T47D (cell line): ENCODE measurements at places on chromosomes 5 and 9.
A peak's percentile ranks its signal among the peaks of the same experiment; 100 is the strongest.

- DNase-seq: no peak
These were observed 5.0 kb downstream of the P4HA2 start for GRCh38 chr5:132222649-132223038.

DNA sequence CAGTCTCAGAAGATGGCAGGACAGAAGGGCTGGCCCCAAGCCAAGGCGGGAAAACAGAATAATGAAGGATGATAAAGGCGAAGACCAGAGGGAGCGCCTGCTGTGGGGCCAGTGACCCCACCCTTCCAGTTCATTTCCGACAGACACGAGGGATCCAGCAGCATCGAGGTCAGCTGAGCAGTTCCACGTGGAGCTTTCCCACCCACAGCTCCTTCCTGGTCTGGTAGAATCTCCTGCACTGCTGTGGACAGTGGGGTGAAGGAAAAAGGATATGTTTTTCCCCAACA is 265.9 kb upstream of the VLDLR start:
- DNase-seq: no peak

DNA sequence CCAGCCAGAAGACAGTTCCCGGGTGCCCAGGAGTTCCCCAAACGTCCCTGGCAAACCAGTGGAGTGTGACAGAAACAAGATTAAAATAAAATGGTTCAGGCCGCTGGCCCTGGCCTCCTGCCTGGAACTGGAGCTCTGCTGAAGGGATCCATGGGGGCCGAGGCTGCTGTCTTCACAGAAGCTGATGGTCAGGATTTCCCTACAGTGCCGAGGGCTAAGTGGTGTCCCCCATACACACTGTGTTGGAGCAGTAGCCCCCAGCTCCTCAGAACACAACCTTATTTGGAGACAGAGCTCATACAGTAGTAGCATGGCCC is 55.9 kb downstream of the MRPL36 start:
- DNase-seq: no peak

DNA sequence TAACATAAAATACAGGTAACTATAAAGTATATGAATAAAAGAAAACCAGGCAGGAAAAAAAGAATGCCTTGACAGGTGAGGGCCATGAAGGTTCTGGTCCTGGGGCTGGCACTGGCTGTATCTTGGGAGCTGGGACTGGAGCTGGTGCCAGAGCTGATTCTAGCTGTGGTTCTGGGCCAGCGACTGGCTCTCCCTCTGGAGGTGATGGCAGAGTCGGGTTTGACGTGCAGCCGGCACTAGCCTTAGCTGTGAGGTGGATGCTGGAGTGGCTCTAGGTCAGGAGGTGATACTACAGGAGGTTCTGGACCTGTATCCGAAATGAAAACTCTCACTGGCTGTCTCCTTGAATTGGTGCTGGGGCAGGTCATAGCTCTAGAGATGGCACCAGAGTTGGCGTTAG is 22.3 kb downstream of the OBP2B start:
- DNase-seq: no peak

DNA sequence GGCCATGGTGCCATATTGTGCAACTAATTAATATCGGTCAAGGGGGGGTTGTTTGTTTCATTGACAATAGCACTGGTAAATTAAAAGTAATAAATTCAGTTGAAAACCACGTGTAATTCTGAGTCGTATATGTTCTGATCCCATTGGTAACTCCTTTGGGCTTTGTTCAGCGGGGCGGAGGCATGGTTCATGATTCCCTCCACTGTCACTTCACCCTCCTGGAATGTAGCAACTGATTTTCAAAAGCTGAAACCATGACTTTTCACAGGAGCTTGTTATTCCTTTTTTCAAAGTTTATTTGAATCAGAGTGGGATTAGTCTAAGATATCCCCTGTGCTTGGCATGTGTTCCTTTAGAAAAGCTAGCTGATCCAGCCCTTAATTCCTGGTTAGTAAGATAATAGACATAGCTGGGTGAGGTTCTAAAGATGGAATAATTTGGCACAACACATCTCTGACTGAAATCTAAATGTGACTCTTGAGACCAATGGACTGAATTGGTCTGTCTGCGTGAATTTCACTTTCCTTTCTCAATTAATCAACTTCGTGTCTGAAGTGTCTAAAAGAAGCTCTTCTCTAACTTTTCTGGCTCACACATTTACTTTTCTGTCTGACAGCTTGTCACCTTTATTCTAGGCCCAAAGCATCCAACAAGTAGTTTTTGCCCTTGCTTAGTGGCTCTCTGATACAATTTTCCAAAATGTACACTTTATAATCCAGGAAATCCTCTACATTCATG is 185.7 kb upstream of the VCAN start:
- DNase-seq: no peak

DNA sequence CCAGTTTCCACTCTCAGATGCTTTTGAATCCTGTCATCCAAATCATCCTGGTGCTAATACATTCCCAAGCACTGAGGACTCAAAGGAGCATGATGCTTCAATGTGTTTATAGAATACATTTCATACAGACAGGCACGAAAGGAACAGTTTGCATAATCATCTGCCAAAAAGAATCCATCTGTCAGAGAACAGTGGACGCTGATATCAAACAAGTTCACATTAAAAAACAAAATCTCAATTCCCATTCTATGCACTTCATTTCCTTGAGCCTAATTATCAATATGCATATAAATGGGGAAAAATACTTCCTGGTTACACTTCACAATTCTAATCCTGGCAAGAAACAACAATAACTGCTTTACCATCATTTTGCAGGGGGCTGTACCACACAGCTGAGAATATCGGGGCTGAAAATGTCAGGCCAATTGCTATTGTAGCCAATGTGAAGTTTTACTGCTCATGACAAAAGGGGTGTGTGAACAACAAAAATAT is 125.5 kb upstream of the FAM174A start:
- DNase-seq: no peak

DNA sequence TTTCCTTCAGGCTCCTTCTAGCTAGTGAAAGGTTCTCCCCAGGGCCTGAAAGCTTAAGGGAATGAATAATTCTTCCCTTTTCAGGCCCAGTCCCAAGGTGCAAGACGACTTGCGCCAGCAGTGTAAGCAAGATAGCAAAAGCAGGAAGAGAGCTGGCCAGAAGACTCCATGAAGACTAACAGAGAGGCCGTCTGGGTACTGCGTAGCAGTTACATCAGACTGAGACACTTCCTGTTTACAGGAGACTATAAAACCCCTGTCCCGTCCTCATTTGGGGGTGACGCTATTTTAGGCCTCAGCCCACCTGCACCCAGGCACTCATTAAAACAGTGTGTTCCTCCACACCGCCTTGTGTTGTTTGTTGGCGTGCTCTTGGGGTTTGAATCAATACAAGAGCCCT is 90.7 kb upstream of the MOCS2 start:
- DNase-seq: no peak

- DNase-seq: no peak
These were observed 339.3 kb downstream of the DRD1 start for GRCh38 chr5:175104677-175105076.

DNA sequence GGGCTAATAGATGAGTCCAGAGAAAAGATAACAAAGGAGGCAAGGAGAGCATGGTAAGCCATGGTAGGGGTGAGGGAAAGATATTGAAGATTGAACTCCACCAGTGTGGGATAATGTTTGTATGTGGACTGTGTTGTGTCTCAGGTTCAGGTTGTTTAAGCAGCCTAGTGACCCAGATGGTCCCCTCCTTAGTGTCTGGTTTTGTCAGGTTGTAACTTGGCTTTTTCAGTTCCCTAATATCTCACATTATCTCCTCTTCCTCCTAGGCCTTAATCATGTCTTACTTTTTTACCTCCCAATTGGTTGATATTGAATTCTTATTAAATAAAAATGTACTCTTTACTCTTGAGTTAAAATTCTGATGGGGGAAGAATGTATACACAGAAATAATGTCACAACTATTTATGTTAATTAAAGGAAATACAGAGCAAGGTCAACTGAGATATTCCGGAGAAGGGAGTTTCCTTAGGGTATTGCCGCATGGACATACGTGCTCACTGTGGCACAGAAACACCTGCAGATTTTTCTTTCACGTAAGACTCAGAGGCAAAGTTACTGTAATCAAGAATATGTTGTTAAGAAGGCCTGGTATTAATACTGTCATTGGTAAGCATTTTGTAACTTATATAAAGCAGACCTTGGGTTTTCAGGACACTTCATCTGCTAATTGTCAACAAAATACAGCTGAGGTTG is 23.4 kb upstream of the SH3GL2 start:
- no peak for DNase-seq

DNA sequence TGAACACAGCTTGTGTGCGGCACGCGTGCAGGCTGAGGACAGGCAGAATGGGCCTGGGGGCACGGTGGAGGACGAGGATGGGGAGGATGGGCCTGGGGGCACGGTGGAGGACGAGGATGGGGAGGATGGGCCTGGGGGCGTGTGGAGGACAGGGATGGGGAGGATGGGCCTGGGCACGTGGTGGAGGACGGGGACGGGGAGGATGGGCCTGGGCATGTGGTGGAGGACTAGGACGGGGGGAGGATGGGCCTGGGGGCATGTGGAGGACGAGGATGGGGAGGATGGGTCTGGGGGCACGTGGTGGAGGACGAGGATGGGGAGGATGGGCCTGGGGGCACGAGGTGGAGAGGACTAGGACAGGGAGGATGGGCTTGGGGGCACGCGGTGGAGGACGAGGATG is 22.0 kb downstream of the FBXW5 start:
- no peak for DNase-seq

- DNase-seq: no peak
These were observed 2.9 kb upstream of the SLC23A1 start for GRCh38 chr5:139386050-139386438.

- no peak for DNase-seq
These were observed 24.6 kb downstream of the COL5A1 start for GRCh38 chr9:134666208-134666607.

DNA sequence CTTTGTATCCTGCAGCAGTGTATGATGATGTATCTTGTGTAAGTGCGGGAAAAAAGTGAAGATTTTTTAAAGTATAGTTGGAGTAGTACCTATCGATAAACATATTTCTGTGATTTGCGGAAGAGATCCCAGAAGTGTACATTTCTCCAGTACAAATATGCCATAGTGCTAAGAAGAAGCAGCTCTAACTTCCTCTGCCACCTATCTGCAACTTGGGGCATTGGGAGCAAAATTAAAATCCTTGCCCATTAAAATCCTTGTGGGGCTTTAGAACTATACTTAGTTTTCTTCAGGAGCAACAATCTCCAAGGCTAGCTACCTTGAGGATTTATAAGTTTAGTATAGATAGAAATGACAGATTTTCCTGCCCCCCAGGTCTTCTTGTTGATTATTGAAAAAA is 123.7 kb downstream of the VCAN start:
- DNase-seq: peak; percentile 8

GRCh38 chr5:135437796-135438560 is 9.2 kb downstream of the DCANP1 start:
- DNase-seq: no peak

DNA sequence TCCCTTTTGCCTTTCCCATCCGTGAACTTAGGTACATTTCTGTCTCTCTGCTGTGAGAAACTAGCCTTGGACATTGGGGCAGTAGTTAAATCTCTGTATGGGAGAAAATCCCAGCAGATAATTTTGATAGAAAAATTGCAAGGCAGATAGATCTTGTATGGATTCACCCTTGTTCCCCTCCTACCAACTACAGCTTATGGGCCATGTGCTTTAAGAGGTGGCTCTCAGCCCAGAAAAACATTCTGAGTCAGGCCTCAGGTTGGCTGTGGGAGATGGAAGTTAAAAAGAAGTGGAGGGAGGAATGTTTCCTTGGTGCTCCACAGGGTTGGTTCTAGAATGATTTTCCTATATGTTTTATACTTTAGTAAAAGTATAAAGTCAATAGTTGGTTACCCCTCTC is 1.4 kb upstream of the KDM3B start:
- DNase-seq: no peak

DNA sequence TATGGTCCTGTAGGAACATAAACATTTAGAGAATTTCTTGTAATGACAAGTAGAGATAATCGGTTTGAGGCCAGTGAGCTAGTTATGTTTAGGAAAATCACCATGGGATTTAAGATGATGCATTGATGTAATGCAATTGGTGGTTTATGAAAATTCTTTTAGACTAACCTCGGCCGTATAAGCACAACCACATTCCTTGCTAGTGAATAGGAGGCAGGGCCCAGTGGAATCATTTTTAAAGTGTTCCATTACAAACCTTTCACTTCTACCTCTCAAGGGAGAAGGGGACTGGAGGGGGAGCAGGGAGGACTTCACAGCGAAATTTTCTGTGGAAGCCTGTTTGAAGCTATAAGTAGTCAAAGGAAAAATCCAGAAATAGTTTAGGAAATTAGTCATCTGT is 71.8 kb upstream of the NFIL3 start:
- DNase-seq: no peak

- no peak for DNase-seq
These were observed 114.7 kb upstream of the RIOK2 start for GRCh38 chr5:97297704-97298091.

DNA sequence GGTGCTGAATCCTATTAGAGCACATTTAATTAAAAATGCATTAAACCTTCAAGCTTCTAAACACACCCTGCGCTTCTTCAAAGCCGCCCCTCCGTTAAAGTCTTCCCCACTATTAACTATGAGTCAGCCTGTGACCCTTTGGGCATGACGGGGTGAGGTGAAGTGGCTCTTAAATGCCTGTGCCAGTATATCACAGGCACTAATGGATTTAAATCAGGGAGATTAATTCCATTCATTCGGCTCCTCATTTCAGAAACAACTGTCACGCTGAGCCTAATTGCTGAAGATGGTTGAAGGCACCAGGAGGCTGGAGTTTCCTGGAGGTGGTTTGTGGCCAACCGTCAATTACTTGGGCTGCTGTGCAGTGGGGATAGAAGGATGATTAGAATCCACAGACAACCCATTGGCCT is 192.6 kb upstream of the MSX2 start:
- no peak for DNase-seq

DNA sequence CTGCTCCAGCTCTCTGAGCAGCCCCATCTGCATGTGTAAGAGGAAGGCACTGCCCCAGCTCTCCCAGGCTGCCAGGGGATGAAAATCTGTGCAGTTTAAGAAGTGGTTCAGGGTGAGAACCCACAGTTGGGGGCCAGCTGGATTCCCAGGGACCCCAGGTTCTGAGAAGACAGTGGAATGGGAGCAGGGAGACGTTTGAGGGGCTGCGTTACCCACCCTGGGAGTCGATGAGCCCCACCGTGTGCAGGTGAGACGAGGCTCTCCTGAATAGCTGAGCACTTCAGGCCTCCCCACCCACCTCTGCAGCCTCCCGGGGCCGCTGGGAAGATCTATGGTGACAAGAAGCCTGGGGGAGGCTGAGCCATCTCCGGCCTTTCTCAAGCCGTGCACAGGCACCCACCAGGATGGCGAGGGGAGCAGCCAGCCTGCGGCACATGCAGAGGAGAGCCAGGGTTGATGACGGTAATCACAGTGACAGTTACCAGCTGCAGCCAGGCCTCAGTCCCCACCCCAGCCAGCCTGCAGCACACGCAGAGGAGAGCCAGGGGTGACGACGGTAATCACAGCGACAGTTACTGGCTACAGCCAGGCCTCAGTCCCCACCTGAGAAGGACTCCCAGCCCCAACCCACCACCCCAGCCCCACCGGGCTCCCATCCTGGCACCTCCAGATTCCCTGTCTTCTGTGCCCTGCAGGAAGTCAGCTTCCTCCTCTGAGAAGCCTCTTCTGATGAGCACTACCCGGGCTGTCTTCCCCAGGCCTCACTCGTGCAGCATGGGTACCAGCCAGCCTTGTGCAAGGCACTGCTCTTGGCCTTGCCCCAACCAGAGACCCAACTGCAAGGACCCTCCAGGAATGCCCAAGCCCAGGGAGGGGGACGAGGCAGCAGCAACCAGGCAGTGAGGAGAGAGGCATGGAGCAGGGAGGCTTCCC is 150.8 kb upstream of the PPP1R26 start:
- DNase-seq: no peak
